ENCODE measurements at places on chromosomes 5 and 9.

GRCh38 chr5:116989995-116990394 is 415.4 kb upstream of the SEMA6A start:
- no peak for DNase-seq

GRCh38 chr9:94644543-94644942 is 5.2 kb upstream of the FBP1 start:
- no peak for DNase-seq

GRCh38 chr5:60634051-60634450 is 65.9 kb downstream of the DEPDC1B start:
- DNase-seq = no peak

GRCh38 chr9:105968811-105969466 is 274.6 kb downstream of the TMEM38B start:
- DNase-seq = no peak

DNA sequence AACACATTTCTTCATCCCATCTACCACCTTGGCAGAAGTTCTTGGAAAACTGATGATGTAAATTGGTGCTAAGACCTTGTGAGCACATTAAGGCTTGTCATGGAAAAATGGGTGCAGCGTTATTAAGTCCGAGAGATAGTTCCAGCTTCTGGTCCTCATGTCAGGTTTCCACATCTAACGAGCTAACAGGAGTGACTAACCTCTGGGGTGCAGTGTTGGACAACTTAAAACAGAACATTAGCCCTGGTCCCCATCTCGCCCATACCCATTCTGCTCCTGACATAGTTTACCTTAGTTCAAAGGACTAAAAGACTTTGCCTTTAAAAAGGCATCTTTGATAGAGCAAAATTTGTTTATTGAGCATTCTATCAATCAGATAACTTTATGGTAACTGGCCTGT is 128.0 kb downstream of the SLC1A3 start:
- DNase-seq = no peak

- no peak for DNase-seq
These were observed 36.5 kb downstream of the ADAMTS2 start for GRCh38 chr5:179308563-179309382.

GRCh38 chr9:16197578-16198370 is 644.9 kb downstream of the CCDC171 start:
- DNase-seq = no peak

DNA sequence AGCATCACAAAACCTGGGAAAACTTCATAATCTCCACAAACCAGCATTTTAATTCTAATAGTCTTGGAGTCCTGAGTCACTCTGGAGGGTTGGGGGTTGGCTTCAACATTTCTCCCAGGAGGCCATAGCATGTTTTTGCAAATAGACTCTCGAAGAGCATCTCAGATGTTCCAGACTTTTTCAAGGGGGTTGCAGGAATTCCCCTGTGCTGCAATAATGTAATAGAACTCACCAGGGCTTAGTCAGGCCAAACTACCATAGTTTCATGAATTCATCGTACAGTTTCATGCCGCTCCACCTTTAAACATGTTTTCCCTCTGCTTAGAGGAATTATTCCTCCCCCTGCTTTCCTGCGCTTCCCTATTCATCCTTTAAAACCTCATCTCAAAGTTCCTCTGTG is 499.5 kb upstream of the KLF4 start:
- DNase-seq = no peak

- no peak for DNase-seq
These were observed 1.5 kb upstream of the DEPDC1B start for GRCh38 chr5:60701321-60701968.

- no peak for DNase-seq
These were observed 9.6 kb upstream of the ADRB2 start for GRCh38 chr5:148816782-148817181.

DNA sequence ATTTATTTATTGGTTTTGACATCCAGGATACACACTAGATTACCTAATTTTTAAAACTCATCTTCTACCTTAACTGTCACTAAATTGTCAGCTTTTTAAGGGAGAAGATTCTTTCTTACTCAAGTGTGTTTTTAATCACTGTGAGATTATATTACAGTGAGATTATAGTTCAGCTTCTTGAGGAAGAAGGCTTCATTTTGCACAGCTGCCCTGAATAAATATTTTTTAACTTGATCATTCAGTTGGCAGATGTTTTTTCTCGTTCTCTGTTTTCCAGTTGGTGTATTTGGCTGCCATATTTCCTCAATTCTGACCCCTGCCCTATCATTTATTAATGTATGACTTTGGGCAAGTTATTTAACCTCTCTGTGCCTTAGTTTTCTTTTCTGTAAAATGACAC is 15.0 kb upstream of the ELL2 start:
- no peak for DNase-seq

- DNase-seq = no peak
These were observed 141.7 kb downstream of the AUH start for GRCh38 chr9:91220021-91220420.

DNA sequence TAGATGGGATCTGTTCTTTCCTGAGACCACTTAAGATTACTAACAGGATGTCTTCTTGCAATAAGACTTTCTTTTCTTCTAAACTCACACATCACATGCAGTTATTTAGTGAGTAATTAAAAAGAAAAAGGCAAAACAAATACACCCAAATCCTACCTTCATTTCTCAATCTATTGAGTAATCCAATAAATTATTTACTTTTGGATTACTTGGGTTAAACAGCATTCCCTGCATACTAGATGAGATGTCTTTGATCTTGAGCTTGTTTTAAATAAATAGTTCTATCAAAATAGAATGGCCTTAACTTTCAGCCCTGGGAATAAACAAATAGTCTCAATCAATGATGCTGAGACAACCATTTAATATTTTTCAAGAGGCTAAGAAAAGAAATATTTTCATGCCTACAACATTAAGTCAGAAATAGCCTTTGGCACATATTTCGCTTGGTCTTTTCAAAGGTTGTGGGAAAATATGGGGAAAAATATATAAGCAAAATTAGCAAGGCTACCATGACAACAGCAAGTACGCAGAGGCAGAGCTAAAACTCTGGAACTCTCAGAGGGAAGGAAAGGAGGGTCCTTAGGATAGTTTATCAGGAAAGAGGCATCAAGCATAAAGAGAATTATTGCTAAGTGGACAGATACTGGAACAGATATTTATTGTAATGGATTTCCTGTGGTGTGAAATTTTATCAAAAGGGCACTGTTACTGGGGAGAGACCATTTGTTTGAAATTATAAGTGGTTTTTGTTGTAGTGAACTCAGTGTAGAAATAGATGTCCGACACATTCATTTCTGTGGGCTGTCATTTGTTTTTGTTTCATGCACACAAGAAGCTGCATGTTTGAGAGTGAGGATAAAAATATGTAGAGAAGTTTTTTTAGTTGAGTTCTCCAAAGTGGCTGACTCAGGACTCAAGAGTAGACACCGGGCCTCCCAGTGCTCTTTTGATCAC is 70.2 kb upstream of the CDH6 start:
- no peak for DNase-seq

- DNase-seq = no peak
These were observed 8.9 kb downstream of the C5orf52 start for GRCh38 chr5:157680239-157680638.

DNA sequence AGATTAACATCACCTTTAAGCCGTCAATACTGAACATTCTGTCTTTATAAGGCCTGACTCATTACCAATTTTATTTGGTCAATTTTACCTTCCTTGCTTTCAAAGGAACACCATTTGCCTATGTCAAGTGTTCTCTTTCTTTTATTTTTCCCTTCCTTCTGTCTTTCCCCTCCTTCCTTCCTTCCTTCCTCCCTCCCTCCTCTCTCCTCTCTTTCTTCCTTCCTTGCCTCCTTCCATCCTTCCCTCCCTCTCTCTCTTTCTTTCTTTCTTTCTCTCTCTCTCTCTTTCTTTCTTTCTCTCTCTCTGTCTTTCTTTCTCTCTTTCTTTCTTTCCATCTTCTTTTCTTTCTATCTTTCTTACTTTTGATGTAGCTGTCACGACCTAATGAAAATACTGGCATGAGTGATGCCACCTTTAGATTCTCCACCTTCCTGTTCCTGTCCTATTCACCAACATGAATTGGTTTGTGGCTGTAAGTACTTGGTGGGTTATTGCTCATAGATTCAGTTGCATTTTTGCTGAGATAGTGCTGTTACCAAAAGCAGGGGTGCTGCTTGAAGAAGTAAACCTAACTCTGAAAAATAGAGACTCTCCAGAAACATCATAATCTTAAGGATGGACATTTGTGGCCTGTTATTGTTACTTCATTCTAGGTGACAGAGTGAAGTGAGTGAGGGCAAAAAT is 33.8 kb downstream of the DOCK8 start:
- DNase-seq = no peak

GRCh38 chr5:181133610-181134231 is 2.8 kb upstream of the OR2V1 start:
- DNase-seq = no peak

DNA sequence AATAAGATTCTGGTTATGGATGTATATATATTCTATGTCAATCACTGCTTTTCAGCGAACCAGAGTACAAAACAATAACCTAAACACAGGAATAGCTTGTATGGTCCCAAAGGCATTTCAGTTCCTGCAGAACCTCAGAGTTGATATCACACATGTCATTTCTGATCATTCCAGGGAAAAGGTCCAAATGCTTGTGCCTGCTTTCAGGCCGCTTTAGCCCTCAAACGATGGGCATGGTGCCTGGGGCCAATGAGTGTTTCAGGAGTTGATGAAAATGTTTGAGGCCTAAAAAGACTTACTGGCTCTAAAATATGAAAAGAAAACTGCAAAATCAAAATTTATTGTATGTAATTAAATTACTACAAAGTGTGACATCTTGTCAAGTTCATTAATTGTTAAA is 22.8 kb downstream of the ANGPTL2 start:
- no peak for DNase-seq

- no peak for DNase-seq
These were observed 54.4 kb upstream of the CKS2 start for GRCh38 chr9:89256642-89257041.

DNA sequence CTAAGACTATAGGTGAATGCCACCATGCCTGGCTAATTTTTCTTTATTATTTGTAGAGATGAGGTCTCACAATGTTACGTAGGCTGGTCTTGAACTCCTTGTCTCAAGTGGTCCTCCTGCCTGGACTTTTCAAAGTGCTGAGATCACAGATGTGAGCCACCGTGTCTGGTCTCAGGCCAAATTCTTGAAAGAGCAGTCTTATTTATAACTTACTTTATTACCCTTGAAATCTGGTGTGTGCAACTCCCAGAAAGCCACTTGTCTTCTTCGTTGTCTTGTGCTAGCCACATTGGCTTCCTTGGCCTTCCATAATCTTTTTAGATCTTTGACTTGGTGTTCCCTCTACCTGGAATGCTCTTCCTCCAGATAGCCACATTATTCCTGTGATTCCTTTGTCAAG is 50.1 kb downstream of the CTNNA1 start:
- DNase-seq = no peak

DNA sequence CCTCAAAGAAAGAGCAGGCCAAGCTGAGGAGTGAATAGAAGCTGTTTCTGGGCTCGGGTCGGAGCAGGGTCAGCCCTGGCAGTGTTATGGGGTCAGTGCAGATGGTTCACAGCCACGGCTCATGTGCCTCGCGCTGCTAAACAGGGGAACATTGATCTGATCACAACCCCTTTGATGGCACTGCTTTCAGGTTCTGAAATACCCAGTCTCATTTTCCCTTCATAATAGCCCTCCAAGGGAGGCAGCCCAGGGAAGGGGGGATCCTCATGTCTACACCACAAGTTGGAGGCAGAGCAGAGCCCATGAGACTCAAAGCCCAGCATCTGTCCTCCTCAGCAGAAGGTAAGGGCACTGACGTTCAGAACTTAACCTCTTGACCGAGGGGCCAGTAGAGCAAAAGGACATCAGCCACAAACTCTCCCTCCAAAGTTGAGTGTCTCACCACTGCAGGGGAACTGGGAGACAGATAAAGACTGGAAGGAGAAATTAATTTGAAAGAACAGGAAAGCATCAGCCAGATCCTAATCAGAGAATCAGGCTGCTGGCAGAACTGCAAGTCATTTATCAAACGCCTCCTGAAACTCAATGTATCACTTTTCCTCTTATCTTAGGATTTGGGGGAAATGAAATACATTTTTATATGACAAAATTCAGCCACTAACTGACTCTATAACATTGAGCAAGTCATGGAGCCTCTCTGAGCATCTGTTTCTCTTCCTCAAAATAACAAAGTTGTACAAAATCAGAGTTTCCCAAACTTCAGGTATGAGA is 110.6 kb downstream of the SH3TC2 start:
- no peak for DNase-seq

DNA sequence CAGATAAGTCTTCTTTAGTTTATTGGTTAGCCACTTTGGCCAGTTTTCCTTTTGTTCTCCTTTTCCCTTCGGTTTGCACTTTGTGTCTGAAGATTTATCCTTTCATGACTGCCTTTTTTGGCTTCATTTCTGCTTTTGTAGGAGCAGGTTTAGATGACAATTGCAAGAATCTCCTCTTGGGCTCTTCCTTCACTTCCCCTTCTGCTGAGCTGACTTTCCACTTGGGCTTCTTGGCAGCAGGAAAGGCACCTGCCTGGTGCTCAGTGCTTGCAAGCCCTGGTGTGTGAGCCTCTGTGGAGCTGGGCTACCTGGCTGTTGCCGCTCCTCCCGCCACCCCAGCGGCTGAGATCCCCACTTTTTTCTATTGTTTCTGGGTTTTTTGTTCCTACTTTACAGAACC is 7.3 kb downstream of the CCDC112 start:
- DNase-seq = no peak

DNA sequence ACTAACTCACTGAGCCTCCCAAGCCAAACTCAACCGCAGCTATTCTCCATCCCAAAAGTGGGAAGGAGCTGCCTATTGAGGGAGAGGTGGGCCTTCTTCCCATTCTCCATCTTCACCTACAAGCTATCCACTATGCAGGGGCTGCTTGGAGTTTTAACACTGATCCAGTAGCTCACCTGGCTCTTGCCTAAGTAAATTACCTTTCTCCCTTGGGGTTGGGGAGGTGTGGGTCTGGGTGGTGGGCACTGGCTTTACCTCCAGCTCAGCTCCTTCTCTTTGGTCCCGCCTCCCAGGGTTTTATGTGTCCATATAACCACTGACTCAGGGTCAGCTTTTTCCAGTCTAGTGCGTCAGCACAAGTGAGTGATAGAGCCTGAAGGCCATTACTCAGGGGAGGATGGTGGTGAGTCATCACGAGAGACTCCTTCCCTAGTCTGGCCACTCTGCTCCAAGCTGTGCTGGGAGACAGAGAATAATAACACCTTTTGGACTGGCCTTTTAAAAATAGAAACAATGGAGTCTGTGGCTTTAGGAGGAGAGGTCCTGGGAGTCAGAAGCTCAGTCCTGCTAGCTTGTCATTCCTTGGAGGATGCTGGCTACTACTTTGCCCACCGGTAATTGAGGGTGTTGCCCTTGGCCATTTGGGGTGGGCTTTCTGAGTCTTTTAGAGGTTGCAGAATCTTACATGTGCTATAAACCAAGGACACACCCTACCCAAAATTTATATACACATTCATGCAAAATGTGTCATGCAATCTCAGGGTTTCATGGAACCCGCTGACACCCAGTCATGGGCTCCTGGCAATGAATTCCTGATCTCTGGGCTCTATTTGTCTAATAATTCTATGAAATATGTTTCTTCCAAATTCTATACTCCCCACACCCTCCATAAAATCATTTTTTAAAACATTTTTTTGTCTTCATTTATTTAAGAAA is 35.6 kb upstream of the ATP6V1G1 start:
- no peak for DNase-seq
